Stimulated activated naive CD8-positive, alpha-beta T cell treated with anti-CD3 and anti-CD28 coated beads, Interleukin-15, Interleukin-2, amounts not matched to agents 100 U/mL and 50 U/mL, for 24 hours (primary cell): ENCODE measurements at places on chromosomes 4 and X.

DNA sequence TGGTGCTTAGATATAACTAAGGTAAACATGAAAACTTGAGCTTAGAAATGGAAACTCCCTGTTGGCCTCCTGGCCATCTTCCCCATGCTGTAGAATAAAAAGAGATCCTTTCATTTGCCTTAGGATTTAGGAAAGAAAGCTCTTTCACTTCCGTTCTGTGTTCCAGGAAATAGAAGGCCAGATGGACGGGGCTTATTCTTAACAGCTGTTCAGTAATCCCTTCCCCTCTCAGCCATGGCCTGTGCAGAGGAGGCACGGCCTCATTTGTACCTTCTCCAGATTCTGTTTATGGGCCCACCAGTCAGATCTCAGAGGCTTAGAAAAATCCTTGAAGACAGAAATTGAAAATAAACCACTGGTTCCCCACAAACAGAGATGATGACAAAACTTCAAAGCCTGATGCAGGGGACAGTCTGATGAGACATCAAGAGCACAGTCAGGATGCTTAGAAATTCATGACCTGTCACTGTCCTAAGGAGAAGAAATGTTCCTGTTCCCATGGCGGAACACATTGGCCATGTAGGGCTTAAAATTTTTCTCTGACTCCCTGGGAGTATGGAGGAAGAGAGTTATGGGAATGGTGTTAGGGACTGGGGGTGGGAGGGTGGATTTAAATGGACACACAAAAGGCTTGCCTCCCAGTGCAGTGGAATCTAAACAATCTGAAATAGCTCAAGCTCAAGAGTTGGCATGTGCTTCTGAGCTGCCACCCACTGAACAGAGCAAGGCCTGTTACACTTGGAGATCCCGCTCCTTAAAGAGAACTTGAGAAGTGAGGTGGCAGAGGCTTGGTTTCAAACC, 188.8 kb downstream of the SOWAHB start:
- DNase-seq = no peak

- no peak for DNase-seq
Observed at GRCh38 chrX:112641449-112641848, 38.3 kb downstream of the LHFPL1 start.

GRCh38 chrX:136629084-136629750, 18.7 kb upstream of the CD40LG start:
- no peak for DNase-seq

- peak; percentile 6 for DNase-seq
Observed at GRCh38 chr4:174828845-174829701, at the start of gene GLRA3. Gene GLRA3 (minus strand): TSS chr4:174829247. CDS start chr4:174828811, 436 bp downstream.

DNA sequence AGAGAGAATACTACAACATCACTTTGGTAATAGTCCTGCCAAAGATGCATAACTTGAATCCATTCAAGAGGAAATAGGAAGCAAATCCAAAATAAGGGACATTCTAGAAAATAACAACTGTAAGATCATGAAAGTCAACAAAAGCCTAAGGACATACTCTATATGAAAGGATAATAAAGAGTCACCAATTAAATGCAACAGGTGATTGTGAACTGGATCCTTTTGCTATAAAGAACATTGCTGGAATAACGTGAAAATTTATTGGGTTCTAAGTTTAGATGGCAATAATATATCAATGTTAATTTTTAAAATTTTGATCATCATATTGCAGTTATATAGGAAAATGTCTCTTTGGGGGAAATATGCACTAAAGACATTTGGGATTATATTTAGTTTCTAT, 20.0 kb downstream of the BEX4 start:
- no peak for DNase-seq

- no peak for DNase-seq
Observed at GRCh38 chr4:101599620-101600019, 190.9 kb upstream of the BANK1 start.

GRCh38 chr4:24211856-24212255, 322.0 kb upstream of the PPARGC1A start:
- DNase-seq = no peak

GRCh38 chr4:25856756-25857155, 6.0 kb downstream of the SEL1L3 start:
- no peak for DNase-seq

DNA sequence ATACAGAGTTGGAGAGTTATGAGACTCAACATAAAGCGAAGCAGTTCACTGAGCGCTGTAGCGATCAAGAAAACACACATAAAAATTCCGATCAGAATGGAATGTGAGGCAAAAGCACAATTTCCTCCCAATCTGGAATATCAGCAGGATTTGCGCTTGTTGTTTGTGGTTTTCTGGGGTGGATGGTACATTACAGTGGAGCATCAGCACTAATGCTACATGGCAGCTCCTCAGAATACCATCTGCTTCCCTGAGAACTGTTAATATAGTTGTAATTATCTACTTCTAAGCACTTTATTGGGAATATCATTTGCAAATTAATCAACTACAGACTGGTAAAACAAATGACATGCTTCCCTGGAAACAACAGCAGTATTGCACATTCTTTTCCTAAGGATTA, 324.1 kb upstream of the PPARGC1A start:
- DNase-seq = no peak

GRCh38 chr4:27278615-27279375, 418.2 kb downstream of the STIM2 start:
- peak; percentile 5 for DNase-seq

GRCh38 chrX:109374262-109374960, 107.5 kb downstream of the GUCY2F start:
- no peak for DNase-seq

- no peak for DNase-seq
Observed at GRCh38 chr4:78764498-78764961, 11.6 kb upstream of the BMP2K start.

- no peak for DNase-seq
Observed at GRCh38 chrX:14029039-14029424, 660 bp downstream of the GEMIN8 start.

GRCh38 chr4:23853986-23854660, 35.7 kb downstream of the PPARGC1A start:
- no peak for DNase-seq

- DNase-seq = peak; percentile 64
Observed at GRCh38 chr4:101527188-101527587, 179.9 kb upstream of the PPP3CA start.
